M059J (cell line): ENCODE measurements at places on chromosomes 11 and 22.
A peak's percentile ranks its signal among the peaks of the same experiment; 100 is the strongest.

GRCh38 chr22:36440429-36441002, 40.9 kb downstream of the TXN2 start:
- no peak for DNase-seq

GRCh38 chr11:128891913-128892398, 800 bp downstream of the KCNJ5 start:
- DNase-seq: no peak

DNA sequence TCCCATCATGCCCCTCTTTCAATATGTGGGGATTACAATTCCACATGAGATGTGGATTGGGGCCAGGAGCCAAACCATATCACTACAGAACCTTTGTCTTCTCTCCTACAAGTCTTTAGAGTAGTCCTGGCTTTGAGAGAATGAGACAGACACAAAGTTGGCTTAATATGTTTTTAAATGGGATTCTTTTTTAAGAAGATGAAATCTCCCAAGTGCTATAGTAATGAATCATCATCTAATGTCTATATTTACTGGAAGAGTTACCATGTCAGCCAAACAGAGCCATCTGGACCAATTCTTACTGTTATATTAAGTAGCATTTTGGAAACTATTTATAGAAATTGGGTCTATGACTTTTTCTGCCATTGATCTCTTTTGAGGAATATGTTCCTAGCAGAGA, 38.1 kb upstream of the CARD18 start:
- peak; percentile 86 for DNase-seq

DNA sequence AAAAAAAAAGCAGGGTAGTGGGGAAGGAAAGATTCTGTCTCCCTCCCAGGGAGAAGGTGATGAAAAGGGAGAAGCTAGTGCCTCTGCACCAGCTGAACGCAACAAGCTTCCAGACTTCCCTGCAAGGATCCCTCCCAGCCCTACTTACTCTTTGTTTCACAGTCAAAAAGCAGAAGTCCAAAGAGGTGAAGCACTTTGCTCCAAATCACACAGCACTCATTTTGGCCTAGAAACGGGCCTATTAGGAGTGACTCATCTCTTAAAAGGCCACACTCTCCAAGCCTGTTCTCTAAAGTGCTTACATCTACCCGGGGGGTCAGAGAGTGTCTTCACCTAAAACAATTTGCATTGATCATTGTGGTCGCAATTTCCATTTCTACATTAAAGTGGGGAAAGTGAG, 17.7 kb upstream of the GRK3 start:
- peak; percentile 56 for DNase-seq

- DNase-seq: no peak
Measured at GRCh38 chr11:5339771-5340322, 3.5 kb downstream of the OR51B5 start.

GRCh38 chr22:19387038-19387437, 44.5 kb downstream of the HIRA start:
- DNase-seq: no peak

DNA sequence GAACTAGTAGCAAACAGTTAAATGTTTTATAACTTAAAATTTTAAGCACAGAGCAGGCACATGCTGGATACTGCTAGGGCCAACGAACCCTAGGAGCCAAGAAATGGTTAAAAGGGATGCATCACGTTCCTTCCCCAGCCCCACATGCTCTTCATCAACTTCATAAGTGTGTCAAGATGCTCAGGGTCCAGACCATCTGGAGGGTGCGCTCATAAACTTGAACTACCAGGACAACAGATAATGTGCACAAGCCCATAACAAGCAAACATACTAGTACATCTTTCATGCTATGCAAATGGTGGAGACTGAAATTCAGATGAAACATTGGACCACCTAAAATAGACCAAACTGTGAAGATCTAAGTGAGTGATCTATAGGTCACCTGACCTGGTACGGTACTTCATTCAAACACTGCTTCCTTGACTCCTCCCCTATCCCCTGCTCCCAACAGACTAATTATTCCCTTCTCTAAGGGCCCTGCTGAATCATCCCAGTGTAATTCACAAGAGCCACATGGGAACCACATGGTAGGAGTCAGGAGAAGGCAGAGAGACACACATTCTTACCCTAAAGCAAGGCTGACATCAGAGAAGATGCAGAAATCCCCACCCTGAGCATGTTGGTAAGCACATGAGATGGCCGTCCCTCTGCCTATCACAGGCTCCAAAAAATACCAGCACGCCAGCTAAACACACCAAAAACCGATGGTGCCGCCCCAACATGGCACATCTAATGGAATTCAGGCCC, 83.9 kb downstream of the ETS1 start:
- peak; percentile 98 for DNase-seq

DNA sequence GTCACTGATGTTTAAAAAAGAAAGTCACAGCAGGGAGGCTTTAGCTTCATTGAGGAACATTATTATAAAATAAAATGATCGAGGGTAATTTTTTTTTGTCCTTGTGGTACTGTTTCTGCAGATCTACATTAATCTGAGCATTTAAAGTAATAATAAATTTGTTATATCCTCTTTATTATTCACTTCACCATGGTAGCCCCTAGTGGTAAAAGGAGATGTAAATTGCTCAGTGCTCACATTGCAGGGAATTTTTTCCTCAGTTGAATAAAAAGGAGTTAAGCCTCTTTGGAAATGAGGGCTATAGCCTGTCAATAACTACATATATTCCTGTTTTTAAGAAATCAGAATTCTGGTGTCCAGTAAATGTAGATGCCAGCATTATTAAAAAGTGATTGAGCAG, 99.7 kb upstream of the VPREB1 start:
- no peak for DNase-seq

DNA sequence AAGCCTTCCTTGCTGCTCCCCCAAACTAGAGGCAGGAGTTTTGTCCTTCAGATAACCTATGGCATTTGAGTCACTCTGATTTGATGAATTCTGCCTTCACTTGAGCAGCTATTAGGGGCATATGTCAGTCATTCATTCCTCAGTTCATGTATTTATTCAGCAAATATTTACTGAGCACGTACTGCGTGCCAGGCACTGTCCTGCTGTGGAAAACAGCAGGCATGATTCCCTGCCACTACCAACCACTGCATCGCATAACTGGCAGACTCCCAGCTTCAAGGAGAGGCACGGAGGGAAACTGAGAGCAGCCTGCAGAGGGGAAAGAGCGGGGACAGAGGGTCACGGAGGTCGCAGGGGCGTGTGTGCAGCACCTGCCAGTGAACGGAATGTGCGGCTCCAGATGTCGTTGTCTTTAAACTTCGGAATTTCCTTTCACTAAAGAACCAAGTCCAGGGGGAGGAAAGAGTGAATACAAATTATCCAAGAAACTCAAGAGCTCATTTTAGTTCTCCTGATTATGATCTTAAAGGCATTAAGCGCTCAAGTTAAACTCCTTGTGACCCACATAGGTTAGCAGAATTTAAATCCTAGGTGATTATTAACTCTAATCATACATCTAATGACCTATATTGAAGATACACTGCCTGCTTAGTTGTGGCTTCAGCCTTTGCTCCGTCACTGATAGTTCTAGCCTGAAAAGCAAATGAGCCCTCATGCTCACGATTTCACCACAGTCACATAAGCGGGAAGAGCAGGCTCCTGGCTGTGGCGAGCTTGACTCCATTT, 12.6 kb downstream of the PPARA start:
- DNase-seq: no peak

GRCh38 chr11:122085712-122086111, 30.3 kb downstream of the BLID start:
- DNase-seq: no peak

DNA sequence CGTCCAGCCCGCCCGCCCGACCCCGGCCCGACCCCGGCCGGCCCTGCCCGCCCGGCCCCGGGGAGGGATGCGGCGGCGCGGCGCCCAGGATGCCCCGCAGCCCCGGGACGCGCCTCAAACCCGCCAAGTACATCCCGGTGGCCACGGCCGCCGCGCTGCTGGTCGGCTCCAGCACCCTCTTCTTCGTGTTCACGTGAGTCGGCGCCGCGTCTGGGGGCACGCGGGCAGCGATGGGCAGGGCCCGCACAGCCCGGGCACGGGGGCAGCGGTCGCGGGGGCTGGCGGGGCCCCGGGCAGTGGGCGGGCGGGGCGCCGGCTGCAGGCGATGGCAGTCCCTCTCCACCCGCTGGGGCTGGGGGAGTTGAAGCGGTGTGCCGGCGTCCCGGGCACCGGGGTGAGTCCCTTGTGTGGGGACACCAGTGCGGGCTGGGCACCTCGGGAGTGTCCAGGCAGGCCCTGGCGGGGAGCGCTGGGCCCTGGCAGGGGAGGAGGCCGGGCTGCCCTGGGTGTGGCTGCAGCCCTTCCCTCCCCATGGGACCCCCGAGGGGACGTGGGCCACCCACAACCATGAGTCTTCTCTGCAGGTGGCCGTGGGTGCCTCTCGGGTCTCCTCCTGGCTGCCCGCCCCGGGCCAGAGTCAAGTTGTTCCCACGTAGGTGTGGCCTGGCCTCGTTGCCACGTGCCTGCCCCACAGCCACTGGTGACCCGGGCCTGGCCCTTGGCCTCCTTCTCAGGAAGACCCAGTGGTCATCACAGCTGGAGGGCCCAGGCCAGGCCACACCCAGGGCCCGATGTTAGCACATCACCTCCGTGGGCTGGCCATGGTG, 468 bp downstream of the ZDHHC8 start:
- no peak for DNase-seq

- DNase-seq: peak; percentile 83
Measured at GRCh38 chr11:64341851-64342791, 2.1 kb downstream of the CCDC88B start.

GRCh38 chr11:116096272-116096995, 592.2 kb upstream of the CADM1 start:
- no peak for DNase-seq

DNA sequence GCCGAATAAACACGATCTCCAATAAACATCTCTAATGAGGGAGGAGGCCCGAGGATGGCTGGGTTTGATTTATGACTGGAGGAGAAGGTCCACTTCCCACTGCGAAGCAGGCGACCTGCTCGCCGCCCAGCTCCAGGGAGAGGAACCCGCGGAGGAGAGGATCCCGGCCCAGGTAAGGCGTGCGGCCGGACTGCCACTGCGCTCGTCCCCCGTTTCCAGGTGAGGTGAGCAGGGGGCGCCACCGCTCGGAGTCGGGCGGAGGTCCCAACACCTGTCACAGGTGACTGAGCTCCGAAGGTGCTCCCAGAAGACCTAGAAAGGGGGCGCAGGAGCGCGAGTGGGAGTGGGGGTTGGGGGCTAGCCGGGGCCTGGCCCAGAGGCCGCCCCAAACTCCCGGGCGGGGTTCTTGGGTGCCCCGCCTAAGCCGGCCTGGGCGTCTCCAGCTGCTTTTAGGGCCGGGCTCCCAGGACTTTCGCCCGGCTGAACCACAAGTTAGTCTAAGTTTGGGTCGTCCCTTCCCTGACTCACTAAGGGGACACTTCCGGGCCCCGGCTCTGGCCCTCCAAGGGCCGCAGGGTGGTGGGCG, 5.4 kb upstream of the PAX6 start:
- peak; percentile 70 for DNase-seq
